GM13976 (cell line): ENCODE measurements at places on chromosomes 13 and 19.

DNA sequence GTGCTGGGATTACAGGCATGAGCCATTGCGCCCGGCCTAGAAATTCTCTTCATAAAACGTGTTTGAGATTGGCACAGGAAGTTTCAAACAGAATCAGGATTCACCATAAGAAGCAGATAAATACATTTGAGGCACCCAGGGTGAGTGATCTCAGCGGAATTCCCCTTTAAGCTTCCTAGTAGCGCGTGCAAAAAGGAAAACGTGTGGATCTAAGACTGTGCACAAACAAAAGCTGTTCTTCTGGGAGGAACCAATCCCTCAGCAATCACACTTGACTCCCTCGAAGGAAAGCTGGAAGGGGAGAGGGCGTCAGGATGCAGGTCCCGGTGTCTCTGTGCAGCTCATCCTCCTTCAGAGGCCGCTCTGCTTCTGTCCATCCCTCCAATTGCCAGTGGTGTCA is 15.5 kb downstream of the MCF2L start:
- no peak for DNase-seq

DNA sequence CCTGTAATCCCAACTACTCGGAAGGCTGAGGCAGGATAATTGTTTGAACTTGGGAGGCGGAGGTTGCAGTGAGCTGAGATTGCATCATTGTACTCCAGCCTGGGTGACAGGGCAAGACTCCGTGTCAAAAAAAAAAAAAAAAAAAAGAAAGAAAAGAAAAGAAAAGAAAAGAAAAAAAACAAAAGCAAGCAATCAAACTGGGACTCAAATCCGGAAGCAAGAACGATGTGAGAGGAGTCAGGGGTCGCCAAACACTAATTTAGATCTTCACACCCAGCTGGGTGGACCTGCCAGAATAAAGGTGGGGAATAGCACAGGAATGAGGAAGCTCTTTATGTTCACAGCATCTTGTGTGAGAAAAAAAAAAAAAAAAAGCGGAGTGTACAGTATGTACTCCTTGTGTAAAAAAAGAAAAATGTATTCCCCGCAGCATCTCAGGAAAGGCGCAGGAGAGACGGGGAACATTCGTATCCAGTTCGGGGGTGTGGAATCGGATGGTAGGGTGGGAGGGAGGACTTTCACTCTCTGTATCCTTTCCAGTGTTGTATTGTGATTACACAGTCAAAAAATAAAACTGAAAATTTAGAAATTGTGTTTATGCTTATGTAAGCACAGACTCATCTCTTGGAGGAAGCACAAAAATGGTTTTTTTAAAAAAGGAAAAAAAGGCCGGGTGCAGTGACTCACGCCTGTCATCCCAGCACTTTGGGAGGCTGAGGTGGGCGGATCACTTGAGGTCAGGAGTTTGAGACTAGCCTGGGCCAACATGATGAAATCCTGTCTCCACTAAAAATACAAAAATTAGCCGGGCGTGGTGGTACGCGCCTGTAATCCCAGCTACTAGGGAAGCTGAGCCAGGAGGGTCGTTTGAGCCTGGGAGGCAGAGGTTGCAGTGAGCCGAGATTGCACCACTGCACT is 7.6 kb downstream of the DNAJB1 start:
- DNase-seq = no peak

GRCh38 chr19:29239213-29239776 is 26.3 kb upstream of the UQCRFS1 start:
- no peak for DNase-seq

DNA sequence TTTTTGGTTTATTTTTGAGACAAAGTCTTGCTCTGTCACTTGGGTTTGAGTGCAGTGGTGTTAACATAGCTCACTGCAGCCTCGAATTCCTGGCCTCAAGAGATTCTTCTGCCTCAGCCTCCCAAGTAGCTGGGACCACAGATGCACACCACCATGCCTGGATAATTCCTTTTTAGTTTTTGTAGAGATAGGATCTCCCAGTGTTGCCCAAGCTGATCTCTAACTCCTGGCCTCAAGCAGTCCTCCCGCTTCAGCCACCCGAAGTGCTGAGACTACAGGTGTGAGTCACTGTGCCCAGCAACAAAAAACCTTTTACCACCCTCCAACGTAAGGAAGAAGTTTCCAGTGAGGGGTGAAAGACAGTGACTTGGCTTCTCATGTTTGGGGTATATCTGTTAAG is 81.1 kb upstream of the TSHZ3 start:
- no peak for DNase-seq

GRCh38 chr19:12872941-12873890 is 8.0 kb downstream of the DNASE2 start:
- peak; percentile 79 for DNase-seq

- DNase-seq = no peak
Observed at GRCh38 chr13:26923824-26924605, 163.4 kb upstream of the GPR12 start.

GRCh38 chr13:82661126-82661525 is 1221.1 kb downstream of the SLITRK1 start:
- DNase-seq = no peak
